ENCODE measurements at places on chromosomes 1 and 21.

GRCh38 chr1:203185585-203185984 lies 919 bp downstream of the CHI3L1 start:
- no peak for DNase-seq

- DNase-seq = no peak
These were observed 21.0 kb downstream of the RCC1 start for GRCh38 chr1:28526886-28527285.

GRCh38 chr1:199684686-199685273 lies 342.7 kb upstream of the NR5A2 start:
- peak; percentile 67 for DNase-seq

GRCh38 chr21:25583370-25584130 lies 23.7 kb downstream of the MRPL39 start:
- DNase-seq = no peak

GRCh38 chr1:184905601-184906322 lies 68.5 kb downstream of the NIBAN1 start:
- no peak for DNase-seq

- DNase-seq = no peak
These were observed 973 bp downstream of the SDF4 start for GRCh38 chr1:1230656-1231399.

GRCh38 chr1:183739741-183740271 lies 65.1 kb upstream of the RGL1 start:
- no peak for DNase-seq

DNA sequence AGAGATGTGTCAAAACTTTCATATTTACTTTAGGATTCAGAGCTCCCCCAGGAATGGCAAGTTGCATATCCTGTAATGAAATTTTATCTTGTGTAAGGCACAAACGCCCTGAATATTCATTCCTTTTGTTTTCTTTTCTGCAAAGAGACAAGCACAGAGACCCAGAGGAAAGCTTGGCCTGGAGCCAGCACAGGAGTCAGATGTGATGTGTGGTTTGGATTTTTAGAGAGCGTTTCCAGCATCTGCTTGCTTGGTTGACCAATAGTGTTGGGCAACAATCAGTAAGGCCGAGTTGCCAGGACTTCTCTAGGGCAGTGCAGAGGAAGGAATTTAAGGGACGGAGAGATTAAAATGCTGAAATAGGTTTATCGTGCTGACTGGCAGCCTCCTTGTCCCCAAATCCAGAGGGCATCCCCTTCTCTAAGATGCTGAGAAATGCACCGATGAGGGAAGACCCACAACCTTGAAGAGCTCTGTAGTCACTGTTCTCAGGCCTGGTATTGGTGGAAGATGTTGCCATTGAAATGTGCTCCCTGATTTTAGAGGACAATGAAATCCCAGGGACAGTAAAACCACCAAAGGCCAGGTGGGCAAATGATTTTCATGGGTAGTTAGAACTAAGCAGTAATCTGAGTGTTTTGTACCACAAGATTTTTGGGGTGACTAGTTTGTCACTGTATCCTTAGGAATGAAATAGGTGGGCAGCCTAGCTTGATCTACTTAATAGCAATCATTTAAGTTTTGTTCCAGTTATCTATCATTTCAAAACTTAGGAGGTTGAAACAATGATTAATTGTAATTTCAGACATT lies 37.9 kb upstream of the RHOU start:
- no peak for DNase-seq

GRCh38 chr1:1020000-1020404 lies at the start of gene AGRN:
Gene AGRN (plus strand): TSS chr1:1020120. CDS start chr1:1020173, 53 bp downstream.
- DNase-seq = no peak

GRCh38 chr1:222613627-222614026 lies 4.3 kb upstream of the MIA3 start:
- no peak for DNase-seq

- no peak for DNase-seq
These were observed 93.3 kb upstream of the ADAMTS5 start for GRCh38 chr21:27060190-27060589.

- no peak for DNase-seq
These were observed 70.6 kb downstream of the MRPL37 start for GRCh38 chr1:54270543-54270942.

- DNase-seq = no peak
These were observed at the start of gene HMGCS2 for GRCh38 chr1:119768778-119769177. Gene HMGCS2 (minus strand): TSS chr1:119768905. CDS start chr1:119768844, 61 bp downstream.

DNA sequence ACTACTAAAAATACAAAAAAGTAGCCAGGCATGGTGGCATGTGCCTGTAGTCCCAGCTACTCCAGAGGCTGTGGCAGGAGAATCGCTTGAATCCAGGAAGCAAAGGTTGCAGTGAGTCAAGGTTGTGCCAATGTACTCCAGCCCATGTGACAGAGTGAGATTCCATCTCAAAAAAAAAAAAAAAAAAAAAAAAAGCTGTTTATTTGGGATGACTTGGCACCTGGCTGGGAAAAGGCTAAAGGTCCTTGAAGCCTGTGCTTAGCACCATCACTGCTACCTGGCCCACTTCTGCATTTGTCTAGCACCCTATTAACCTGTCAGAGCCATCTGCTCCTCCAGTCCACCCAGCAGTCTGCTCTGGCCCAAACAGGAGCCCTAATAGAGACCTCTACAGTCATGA lies 25.0 kb downstream of the PRDX6 start:
- no peak for DNase-seq

GRCh38 chr1:23276531-23276930 lies 59.2 kb upstream of the HTR1D start:
- no peak for DNase-seq

GRCh38 chr1:25157846-25158245 lies 74.5 kb downstream of the SYF2 start:
- no peak for DNase-seq

- no peak for DNase-seq
These were observed 4.5 kb upstream of the FABP3 start for GRCh38 chr1:31377364-31377863.

DNA sequence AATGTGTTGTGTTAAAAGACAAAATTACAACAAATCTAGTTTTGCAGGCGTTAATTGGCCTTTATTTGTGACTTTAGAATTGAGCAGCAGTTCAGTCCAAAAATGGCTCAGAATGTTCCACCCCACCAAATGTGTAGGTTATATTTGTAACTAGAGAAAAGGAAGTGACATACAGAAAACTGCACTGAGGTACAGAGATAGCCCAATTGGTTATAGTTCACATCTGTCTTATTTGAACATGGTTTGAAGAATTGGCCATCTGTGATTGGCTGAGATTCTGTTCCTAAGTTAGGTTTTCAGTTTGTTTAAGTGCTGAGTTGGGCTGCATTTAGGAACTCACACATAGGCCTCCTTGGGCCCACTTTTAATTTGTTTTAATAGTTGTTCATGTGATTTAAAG lies 12.0 kb upstream of the FMO2 start:
- no peak for DNase-seq

GRCh38 chr1:234774971-234775370 lies 165.0 kb upstream of the IRF2BP2 start:
- DNase-seq = no peak

- no peak for DNase-seq
These were observed 19.1 kb downstream of the RCSD1 start for GRCh38 chr1:167648978-167649744.

GRCh38 chr1:48739091-48739490 lies 37.6 kb downstream of the BEND5 start:
- no peak for DNase-seq

- no peak for DNase-seq
These were observed 5.4 kb upstream of the PRDM16 start for GRCh38 chr1:3063379-3064295.

DNA sequence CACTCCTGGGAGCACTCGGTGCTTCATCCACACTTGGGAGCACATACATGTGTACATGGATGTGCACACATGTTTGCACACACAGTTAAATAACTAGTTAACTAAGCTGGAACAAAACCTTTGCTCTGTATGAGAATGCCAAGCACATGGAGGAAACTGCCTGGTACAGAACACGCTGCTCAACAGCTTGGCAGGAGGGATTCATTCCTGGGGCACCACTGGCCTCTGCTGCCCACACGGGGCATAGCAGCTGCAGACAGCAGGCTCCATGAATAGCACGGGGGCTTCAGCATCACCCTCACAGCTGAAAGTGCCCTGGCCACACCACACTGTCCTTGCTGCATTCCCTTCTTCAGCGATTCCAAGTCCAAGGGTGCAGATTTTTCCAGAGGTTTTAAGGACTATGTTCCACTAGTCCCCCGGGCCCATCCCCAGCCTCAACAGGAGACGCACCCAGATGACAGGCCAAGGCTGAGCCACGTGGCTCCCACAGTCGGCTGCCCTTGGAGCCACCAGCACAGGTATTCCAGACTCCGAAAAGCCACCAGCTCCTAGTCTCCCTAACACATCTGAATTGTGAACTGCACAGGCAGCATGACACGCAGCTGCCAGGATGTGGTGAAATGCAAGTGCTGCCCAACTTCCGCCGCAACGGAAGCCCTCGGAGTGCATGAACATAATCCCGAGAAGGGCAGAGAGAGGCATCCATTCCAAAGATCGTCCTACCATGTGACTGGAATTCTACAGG lies 16.9 kb downstream of the NPHP4 start:
- peak; percentile 81 for DNase-seq

- DNase-seq = no peak
These were observed 43.2 kb downstream of the CNN3 start for GRCh38 chr1:94883691-94884090.

GRCh38 chr1:209710847-209711246 lies 6.2 kb downstream of the HSD11B1 start:
- DNase-seq = no peak

DNA sequence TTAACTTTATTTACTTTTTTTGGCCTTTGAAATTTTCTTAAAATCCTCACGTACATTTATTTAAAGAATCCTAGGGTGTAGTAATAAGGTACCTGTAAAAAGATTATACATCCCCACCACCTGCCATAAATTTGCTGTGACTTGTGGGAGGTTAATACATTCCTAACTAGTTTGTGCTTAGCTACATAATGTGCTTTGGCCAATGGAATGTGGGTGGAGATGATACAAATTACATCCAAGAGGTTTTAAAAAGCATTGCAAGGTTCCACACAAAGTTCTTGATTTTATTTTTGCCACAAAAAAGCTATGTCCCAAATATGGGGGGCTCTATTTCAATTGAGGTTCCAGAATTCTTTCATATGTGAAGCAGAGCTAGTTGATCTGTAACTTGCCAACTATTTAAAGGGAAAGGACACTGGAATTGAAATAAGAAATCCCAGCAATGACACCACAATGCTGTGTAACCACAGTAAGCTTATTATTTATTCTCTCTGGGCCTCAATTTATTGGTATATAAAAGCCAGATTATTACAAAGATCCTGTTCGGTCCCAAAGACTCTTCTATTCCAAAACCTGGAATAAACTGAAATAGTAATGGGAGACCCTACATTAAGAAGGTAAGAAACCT lies 15.7 kb downstream of the ASPM start:
- DNase-seq = no peak

DNA sequence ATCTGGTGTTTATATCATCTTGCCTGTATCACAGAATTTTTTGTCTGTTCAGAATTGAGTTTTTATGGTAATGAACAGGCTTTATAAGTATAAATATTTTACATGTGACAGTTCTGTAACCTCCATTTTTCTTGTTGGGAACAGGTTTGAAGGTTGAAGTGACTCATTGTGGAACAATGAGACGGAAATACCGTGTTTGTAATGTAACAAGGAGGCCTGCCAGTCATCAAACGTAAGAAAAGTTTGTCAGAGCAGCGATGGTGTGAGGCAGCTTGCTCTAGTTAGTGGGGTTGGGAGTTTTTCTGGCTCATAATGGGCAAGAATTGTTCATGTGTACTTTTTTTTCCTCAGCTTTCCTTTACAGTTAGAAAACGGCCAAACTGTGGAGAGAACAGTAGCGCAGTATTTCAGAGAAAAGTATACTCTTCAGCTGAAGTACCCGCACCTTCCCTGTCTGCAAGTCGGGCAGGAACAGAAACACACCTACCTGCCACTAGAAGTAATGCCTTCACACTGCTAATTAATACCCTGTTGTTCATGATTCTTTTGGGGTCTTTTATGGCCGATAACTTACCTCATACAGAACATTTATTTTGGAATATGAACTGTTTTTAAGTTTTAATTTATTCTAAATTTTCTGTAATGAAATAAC lies 75.2 kb upstream of the TEKT2 start:
- DNase-seq = no peak

- DNase-seq = no peak
These were observed 155.7 kb downstream of the PTPRC start for GRCh38 chr1:198794498-198794897.

DNA sequence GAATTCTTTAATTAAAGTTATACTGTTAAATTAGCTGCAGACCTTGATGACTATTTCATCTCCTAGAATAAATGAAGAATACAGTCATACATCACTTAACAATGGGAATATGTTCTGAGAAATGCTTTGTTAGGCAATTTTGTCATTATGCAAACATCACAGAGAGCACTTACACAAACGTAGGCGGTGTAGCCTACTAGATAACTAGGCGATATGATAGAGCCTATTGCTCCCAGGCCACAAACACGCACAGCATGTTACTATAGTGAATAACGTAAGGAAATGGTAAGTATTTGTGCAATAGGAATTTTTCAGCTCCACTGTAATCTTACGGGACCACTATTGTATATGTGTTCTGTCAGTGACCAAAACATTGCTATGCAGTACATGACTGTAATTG lies 37.6 kb upstream of the DESI2 start:
- no peak for DNase-seq

DNA sequence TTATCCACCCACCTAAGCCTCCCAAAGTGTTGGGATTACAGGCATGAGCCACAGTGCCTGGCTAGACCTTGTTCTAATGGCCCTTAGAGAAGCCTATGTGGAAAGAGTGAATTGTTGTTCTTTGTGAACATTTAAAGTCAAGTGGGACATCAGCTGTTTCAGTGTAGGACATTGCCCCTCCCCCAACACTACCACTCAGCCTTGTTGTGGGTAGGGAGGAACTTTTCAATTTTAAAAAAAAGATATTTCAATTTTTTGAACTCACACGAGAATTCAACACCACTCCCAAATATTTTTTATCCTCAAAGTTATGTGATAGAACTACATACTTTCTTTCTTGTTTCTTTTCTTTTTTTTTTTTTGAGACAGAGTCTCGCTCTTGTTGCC lies 36.7 kb upstream of the TMEM222 start:
- no peak for DNase-seq

GRCh38 chr1:98331718-98332311 lies 329.7 kb upstream of the SNX7 start:
- no peak for DNase-seq

GRCh38 chr1:27634177-27634984 lies 604 bp downstream of the FGR start:
- peak; percentile 50 for DNase-seq

Data from D341Med (cell line).